ENCODE measurements at places on chromosomes 1 and 21.
A peak's percentile ranks its signal among the peaks of the same experiment; 100 is the strongest.

- DNase-seq = no peak
These were observed 188.3 kb downstream of the CLEC20A start for GRCh38 chr1:178308438-178308837.

- peak; percentile 94 for DNase-seq
These were observed at the start of gene LRRC71 for GRCh38 chr1:156920233-156921052. Gene LRRC71 (plus strand): TSS chr1:156920632. CDS start chr1:156920804, 172 bp downstream.

GRCh38 chr1:188871164-188871563, 1606.5 kb downstream of the BRINP3 start:
- DNase-seq = no peak

- no peak for DNase-seq
These were observed 102.3 kb downstream of the OMA1 start for GRCh38 chr1:58443986-58444868.

GRCh38 chr21:29888437-29888836, 51.4 kb downstream of the GRIK1 start:
- no peak for DNase-seq

GRCh38 chr1:29753771-29754572, 517.6 kb downstream of the PTPRU start:
- peak; percentile 34 for DNase-seq

DNA sequence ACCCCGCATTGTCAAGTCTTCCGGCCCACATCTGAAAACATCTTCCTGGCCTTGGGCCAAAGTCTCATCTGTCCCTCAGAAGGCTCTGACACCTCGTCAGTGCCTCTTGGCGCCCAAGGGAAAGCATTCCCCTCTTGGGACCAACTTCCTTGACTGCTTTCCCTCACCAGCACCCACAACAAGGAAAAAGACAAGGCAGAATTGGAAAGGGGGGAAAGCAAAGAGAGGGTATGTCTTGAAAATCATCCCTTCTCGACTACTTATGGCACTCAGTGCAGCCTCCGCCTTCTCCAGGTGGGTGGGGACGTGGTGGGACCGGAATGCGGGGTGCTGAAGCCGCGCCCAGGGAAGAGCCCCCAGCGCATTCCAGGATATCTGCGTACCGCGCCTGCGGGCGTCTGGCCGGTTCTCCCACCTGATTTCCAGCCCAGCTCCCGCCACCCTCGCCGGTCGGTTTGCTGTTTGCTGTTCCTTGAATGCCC, 554 bp upstream of the SLC39A1 start:
- no peak for DNase-seq

- DNase-seq = no peak
These were observed 5.5 kb upstream of the PLEKHM2 start for GRCh38 chr1:15678578-15678977.

GRCh38 chr1:223001653-223002634, 141.1 kb downstream of the TLR5 start:
- no peak for DNase-seq

DNA sequence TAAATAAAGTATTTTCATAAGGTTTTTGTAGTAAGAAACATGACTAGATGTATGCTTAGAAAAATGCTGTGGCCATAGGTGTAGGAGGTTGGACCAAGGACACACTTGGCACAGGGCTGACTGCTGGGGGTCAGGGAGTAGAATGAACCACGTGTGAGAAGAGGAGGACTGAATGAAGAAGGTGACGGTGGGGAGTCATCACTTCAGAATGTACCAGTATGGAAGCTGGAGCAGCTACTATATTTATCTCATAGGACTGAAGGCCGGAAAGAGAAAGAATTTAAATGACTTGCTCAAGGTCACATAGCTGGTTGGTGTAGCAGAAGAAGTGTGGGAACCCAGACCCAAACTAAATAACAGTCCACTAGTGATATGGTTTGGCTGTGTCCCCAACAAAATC, 79.8 kb upstream of the HAO2 start:
- no peak for DNase-seq

DNA sequence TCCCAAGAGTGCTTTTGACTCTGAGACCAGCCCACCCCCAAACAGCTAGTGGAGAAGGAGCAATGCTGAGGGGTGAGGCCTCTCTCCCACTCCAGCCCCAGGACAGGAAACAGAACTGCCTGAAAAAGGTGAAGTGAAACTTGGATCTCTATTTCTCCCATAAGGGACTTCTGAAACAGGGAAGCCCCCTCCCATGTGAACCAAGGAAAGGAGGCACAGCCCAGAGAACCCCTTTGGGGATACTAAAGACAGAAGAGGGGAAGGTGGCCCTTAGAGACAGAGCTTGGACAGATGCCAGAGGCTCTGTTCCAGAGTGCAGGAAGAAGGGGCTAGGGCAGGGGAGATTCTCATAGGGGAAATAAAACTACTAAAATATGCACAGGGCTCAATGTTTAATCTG, 2.9 kb downstream of the TNFAIP8L2 start:
- DNase-seq = no peak

- no peak for DNase-seq
These were observed 71.1 kb downstream of the ZSWIM5 start for GRCh38 chr1:45135316-45135715.

DNA sequence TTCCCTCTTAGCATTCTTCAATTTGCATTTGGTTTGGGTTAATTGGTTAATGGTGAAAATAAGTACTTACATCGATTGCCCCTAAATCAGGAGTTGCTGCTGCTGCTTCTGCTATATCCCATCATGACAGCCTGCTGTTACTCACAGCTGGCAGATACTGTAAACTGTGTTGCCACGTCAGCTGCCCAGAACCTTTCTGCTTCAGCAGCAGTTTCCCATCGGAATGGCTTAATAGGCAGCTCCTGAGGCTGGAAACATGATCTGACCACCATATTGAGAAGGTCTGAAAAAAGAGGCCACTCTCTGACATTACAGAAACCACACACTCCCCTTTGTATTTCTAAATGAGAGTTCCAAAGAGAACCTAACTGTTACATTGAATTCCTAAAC, 14.3 kb upstream of the SEC16B start:
- DNase-seq = no peak

DNA sequence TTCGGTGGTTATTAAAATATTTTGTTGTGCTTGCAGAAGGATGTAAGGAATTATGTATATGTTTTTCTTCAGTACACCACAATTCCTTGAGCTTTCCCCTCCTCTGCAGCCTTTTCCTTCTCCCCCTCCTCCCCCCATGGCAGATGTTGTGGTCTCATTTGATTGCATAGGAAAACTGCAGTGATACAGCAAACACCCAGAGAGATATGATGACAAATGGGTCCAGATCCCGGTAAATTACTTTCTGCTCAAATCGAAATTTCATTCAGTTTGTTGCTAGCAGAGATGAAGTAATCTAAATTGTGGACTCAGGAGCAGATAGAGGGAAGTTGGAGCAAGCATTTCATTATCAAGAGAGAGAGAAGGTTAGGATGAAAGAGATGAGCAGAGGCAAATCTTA, 9.9 kb downstream of the LMO4 start:
- no peak for DNase-seq

GRCh38 chr1:113293256-113293626, 97.1 kb upstream of the MAGI3 start:
- DNase-seq = no peak

- DNase-seq = no peak
These were observed 4.8 kb upstream of the COA6 start for GRCh38 chr1:234368320-234369032.

GRCh38 chr1:65277605-65278347, 31.6 kb upstream of the DNAJC6 start:
- no peak for DNase-seq

GRCh38 chr1:10292188-10292587, 81.8 kb downstream of the KIF1B start:
- no peak for DNase-seq

GRCh38 chr1:21327566-21328323, 37.5 kb upstream of the ECE1 start:
- no peak for DNase-seq

DNA sequence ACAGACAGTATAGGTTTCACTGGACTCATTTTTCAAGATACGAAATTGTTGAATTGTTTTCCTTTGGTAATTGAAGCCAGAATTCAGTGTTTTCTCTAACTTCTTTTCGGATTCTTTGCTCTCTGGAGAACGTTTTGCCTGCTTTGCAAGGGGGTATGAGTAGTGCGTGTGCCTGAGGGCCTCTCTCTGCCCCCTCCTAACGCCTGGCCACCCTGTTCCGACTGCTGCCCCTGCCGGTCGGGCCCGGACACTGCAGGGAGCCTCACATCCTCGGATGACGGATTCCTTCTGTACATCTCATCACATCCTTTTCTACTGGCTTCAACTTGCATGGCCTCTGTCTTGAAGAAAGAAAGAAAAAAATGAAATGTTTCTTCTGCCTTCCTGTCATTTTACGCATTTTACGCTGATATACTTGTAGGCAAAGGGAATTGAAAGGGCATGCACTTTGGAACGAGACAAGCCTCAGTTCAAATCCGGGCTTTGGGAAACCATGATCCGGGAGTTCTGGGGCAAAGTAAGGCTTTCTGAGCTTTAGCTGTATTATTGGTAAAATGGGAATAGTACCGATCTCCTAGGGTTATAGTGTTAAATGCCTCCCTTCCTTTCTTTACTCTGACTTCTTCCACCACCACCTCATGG, 65.1 kb downstream of the DISC1 start:
- peak; percentile 45 for DNase-seq

DNA sequence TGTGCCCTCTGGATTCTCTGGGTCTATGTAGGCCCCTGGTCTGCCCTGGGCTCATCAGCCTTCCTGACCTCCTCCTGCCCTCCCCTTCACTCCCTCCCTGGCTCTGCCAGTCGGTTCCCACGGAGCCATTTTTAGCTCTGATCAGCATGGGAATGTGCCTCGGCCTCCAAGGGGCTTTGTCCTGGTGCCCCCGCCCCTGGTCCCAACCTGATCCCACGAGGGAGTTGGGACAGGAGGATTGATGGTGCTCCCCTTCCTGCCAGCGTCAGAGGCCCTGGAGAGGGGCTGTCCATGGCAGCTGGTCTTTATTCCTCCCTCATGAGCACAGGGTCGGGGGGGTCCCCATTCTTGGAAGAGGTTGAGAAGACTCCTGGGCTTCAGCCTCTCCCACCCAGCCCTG, 24.9 kb downstream of the ETNK2 start:
- no peak for DNase-seq

DNA sequence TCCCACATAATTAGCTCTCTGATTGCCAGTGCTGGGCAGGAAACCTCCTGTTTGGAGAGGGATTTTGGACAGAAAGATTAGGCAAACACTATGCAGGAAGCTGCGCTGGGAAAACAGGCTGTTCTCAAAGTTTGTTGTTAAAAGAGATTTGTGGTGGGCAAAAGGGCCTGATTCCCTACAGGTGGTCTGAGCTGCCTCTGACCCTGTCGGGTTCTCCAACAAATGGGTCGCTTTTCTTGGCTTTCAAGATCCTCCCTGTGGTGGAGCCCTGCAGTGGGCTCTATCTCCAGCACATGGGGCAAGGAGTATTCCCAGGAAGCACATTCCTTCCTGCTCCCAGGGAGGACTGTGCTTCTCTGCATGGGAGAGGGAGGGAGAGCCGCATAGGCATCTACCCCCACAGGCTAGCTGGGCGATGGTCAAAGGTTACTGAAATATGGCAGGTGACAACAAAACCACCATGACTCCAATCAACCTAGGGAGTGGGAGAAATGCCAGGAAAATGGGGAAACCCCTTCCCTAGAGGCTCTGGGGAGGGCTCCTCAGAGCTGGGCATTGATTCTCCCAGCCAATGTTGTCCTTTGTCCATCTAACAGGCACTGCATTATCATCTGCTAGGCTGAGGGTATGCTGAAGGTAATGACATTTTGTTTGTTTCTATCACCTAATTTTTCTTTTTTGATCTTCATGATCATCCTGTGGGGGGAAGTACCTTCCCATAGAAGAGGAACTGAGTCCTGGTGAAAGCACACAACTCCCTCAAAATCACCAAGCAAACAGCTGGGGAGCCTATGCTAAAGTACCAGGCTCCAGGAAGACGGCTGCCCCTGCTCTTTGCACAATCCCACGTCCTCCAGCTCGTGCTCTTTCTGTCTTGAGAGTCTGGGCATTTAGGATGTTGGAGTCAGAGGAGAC, 85.3 kb downstream of the PLXNA2 start:
- DNase-seq = no peak

DNA sequence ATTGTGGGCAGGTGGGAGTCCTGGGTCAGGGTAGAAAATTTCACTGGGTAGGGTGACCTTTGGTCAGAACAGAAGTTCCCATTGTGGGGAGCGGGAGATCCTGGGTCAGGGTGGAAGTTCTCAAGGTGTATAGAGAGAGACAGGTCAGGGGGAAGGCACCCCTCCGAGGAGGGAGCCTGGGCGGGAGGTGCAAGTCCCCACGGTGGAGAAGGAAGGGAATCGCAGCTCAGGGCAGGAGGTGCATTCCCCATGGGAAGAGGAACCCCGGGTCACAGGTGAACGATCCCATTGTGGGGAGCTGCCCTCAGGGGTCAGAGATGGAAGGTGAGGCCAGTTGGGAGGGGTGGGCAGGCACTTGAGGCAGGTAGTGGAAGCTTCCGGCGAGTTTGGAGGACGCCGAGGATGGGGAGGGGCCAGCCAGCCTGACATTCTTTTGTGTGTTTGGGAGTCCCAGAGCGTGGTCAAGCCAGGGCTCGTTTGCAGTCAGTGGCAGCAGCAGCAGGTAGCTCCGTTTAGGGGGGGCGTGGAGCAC, 637 bp downstream of the LYPLA2 start:
- no peak for DNase-seq

GRCh38 chr1:108663074-108663473, 2.2 kb upstream of the HENMT1 start:
- DNase-seq = no peak

DNA sequence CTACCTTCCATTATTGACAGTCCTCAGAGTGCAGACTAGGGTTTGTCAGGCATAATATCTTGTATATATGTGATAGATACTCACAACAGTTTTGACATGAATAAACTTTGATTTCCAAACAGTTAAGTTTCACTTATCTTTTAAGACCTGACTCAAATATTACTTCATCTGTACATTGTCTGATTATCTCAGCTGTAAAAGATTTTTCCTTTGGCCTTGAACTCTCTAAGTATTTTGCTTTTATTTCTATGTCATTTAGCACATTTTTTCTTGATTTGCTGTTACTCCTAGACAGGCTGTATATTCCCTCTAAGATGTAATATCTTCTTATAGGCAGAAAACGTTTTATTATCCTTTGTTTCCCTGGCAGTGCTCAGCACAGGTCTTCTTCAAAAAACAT, 65.6 kb upstream of the DMRTA2 start:
- DNase-seq = no peak

DNA sequence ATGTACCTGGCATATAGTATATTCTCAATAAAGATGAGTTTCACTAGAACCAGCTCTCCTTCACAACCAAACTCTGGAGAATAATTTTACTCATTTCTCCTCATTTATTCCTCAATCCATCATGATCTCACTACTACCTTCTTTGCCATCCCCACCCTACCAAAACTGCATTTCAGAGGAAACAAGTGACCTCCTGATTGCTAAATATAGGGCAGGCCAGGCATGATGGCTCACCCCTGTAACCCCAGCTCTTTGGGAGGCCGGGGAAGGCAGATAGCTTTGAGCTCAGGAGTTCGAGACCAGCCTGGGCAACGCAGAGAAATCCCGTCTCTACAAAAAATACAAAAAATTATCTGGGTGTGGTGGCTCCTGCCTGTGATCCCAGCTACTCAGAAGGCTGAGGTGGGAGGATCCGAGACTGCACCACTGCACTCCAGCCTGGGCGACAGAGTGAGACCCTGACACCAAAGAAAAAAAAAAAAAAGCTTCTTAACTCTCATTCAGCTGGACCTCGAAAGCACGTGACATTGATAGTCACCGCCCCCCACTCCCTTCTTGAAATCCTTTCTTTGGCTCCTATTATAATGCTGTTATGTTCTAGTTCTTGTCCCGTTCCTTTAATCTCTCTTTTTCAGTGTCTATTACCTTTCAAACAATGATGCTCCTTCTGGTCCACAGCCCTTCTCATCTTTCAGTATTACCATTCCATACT, 2.1 kb downstream of the TESK2 start:
- DNase-seq = no peak

All from BE2C (cell line).